Gastroesophageal sphincter (tissue), 4 donors: ENCODE measurements at places on chromosomes 12 and 14. TPM values are rescaled to one million over a fixed set of nuclear protein-coding genes. Genes with fewer than 3 reads are reported as not detected.

The ARMH4 gene
- total RNA-seq: 11.8 TPM

DNA sequence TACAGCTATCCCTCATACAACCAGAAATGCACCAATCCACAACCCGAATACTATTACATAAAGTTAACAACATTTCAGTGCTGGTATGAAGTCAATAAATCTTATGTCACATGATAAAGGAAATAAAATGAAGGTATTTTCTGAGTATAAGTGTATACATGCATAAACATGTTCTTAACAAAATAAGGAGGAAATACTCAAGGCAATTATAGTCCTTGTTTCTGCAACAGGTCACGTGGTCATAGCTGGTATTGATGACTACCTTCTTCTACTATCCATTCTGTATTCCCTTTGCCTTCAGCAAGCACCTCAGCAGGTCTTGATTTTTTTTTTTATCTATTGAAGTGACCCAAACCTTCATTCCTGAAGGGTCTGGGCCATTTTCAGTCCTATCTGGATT lies 675.6 kb downstream of the RPL10L start:
- no peak for ATAC-seq

DNA sequence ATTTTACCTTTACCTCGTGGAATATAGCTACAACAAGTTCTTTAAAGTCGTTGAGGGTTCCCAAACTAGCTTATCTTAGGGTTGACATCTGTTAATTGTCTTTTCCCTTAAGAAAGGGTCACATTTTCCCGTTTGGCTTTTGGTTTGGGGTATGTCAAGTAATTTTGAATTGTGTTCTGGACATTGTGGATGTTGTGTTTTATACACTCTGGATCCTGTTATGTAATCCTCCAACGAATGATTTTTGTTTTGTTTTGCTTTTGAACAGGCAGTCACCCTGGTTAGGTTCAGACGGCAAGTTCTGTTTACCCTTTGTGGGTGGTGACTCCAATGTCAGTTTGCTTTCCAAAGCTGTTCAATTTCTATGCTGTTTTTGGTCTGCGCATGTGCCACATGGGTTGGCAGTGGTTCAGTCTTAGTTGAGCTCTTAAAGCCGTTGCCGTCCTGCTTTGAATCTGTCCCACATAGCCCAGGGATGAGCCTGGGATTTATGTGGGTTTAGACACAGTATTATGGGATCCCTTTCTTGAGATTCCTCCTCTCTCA lies 84.8 kb downstream of the TESC start:
- ATAC-seq: no peak

The SYT1 gene
- 6.6 TPM for total RNA-seq

DNA sequence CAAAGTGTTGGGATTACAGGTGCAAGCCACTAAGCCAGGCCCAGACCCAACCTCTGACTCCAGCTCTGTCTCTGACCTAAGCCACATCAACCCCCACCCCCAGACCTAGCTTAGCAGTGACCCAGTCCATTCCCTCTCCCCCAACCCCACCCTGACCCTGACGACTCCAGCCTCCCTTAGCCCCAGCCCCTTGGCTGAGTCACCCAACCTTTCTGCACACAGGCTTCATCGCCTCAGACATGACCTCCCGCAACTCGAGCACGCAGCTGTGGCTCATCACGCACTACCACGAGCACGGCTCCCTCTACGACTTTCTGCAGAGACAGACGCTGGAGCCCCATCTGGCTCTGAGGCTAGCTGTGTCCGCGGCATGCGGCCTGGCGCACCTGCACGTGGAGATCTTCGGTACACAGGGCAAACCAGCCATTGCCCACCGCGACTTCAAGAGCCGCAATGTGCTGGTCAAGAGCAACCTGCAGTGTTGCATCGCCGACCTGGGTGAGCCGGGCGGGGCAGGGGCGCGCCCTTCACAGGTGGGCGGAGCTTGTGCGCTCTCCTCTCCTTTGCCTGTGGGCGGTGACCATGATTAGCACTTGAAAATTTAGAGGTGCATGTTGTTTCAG lies 7.8 kb downstream of the ACVRL1 start:
- ATAC-seq: no peak

- ATAC-seq: no peak
Measured at GRCh38 chr12:52022841-52023181, 16.1 kb downstream of the TAMALIN start.

DNA sequence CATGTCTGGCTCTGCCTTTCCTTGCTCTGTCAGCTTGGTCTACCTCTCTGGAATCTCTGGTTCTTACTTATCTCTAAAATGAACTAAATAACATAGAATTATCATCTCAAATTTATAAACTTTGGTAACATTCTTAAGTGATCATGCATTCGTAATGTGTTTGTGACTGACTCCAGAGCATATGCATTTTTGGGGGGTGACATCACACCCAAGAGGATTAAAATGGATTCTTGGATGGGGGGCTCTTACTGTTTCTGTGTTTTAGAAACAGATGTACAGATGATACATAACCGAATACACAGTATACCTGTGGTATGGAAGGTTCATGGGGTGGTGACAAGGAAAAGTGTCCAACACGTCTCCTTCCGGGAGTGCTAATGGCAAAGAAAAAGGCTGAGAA lies 1162.1 kb downstream of the VRK1 start:
- no peak for ATAC-seq

DNA sequence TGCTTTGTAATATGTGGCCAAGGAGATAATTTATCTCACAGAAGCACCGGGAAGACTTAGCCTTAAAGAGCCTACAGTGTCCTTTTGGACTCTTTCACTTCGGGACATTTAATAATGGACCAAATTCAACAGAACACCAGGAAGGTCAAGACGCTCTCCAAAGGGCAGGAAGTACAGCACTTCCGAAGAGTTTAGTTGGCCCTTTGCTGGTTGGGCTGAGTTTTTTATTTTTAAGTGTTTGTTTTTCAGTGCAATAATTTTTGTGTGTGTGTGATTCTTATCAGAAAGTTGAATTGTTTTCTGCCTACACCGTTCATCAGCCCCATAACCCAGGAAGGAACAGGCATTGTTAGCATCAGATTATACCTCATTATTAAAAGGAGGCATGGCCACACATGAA lies 193.0 kb downstream of the EPS8 start:
- ATAC-seq: no peak

DNA sequence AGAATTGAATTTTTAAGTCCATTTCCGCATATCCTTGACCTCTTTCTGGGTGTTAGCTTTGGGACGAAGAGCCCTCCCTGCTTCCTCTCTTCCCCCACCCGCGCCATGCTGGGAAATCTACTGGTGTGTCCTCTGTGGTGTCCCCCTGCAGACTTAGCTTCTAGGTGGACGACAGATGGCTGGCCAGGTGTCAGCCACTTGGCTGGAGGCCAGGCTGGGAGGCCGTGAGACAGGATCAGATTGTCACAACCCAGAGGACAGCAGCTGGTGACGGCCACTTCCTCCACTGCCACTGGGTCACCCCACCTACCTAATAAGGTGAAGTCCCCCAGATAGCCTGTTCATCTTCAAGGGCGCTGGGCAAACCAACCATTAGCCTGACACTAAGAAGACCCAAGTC lies 13.3 kb upstream of the DTX1 start:
- ATAC-seq: no peak

- no peak for ATAC-seq
Measured at GRCh38 chr14:105023144-105023543, 2.3 kb upstream of the CDCA4 start.

DNA sequence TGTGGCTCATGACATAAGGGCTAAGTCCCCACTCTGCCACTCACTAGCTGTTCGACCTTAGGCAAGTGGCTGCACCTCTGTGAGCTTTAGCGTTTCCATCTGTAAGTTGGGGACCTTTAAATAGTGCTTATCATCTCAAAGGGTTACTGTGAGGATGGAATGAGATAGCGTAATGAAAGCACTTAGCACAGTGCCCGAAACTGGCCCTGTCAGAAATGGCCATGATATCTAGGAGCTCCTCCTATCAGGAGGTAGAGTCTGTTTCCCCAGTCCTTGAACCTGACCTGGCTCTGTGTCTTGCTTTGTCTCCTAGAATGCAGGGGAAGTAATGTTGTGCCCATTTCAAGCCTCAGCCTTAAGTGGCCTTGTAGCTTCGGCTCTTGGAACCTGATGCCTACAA lies 211.0 kb downstream of the RBM19 start:
- ATAC-seq: no peak

GRCh38 chr12:31005944-31006361 lies 67.7 kb upstream of the DDX11 start:
- ATAC-seq: no peak
